ENCODE measurements at places on chromosomes 1 and 21. TPM values are rescaled to one million over a fixed set of nuclear protein-coding genes. Genes with fewer than 3 reads are reported as not detected.
A peak's percentile ranks its signal among the peaks of the same experiment; 100 is the strongest.

GRCh38 chr21:32475162-32475812 is 62.8 kb downstream of the EVA1C start:
- no peak for DNase-seq
- H3K36me3 ChIP-seq: peaks cover 9% of the 10 kb centered on the region
- no peak overlapping the region for H3K27ac ChIP-seq
- H3K4me3 ChIP-seq: no peak overlapping the region
- H3K27me3 ChIP-seq: no peaks in the 10 kb centered on the region

- DNase-seq: no peak
- no peaks in the 10 kb centered on the region for H3K27me3 ChIP-seq
Measured at GRCh38 chr21:43267391-43268085, 98.7 kb downstream of the CRYAA start.

DNA sequence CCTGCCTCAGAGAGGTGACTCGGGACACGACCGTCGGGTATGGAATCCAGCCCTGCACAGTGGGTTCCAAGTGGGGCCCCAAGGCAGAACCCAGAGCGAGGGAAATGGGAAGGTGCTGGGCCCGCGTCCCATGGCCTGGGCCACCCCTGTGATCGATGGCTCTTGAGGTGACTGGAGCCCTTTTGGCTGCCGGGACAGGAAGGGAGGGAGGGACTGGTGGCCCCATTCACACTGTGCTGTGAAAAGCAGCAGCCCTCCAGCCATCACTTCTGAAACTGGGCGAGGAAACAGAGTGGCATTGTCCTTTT is 110.4 kb upstream of the IFFO2 start:
- DNase-seq: no peak
- no peak overlapping the region for H3K27ac ChIP-seq
- H3K4me1 ChIP-seq: peaks cover 22% of the 10 kb centered on the region
- H3K36me3 ChIP-seq: no peaks in the 10 kb centered on the region

DNA sequence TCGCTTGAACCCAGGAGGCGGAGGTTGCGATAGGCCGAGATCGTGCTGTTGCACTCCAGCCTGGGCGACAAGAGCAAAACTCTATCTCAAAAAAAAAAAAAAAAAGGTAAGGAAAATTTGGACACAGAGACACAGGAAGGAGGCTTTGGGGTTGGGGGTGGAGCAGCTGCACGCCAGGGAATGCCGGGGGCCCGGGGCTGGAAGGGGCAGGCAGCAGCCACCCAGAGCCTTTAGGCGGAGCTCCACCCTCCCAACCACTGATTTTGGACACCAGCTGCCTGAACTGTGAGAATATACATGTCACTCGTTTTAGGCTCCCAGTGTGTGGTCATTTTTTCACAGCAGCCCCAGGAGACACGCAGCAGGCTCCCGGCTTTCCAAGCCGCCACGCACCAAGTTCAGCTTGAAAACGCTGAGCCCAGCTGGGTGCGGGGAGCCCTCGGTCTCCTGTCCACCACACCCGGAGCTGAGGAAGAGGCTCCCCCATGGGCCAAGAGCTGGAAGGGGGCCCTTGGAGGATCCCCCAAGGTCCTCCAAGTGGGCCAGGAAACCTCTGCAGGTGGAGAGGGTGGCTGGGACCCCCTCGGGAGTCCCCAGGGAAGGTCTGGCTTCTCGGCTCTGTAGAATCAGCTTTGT is 5.9 kb upstream of the FAAP20 start:
- H3K36me3 ChIP-seq: no peaks in the 10 kb centered on the region
- no peak overlapping the region for H3K27ac ChIP-seq
- no peak overlapping the region for H3K4me3 ChIP-seq
- H3K4me1 ChIP-seq: peaks cover 22% of the 10 kb centered on the region

GRCh38 chr1:87330057-87330884 is 1.6 kb downstream of the LMO4 start:
- H3K27ac ChIP-seq: peak overlapping the region; percentile 69
- DNase-seq: no peak
- H3K27me3 ChIP-seq: peaks cover 10% of the 10 kb centered on the region
- peak overlapping the region; percentile 23 for H3K4me3 ChIP-seq
- H3K36me3 ChIP-seq: no peaks in the 10 kb centered on the region

GRCh38 chr1:92026806-92027205 is 3.0 kb upstream of the EPHX4 start:
- H3K27me3 ChIP-seq: peaks cover 6% of the 10 kb centered on the region
- H3K27ac ChIP-seq: no peak overlapping the region
- no peak overlapping the region for H3K4me3 ChIP-seq
- peaks cover 7% of the 10 kb centered on the region for H3K4me1 ChIP-seq

GRCh38 chr1:218456444-218456843 is 111.3 kb downstream of the TGFB2 start:
- H3K4me3 ChIP-seq: no peak overlapping the region
- no peaks in the 10 kb centered on the region for H3K27me3 ChIP-seq
- no peaks in the 10 kb centered on the region for H3K4me1 ChIP-seq

DNA sequence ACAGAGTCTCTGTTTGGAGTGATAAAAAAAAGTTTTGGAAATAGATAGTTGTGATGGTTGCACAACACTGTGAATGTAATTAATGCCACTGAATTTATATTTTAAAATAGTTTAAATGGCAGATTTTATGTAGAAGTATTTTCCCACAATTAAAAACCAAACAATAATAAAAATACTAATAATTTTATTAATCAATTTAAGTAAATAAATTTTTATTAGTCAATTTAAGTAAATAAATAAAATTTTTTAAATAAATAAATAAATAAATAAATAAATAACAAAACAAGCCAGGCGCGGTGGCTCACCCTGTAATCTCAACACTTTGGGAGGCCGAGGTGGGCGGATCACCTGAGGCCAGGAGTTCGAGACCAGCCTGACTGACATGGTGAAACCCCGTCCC is 4.9 kb upstream of the KDF1 start:
- no peak overlapping the region for H3K27ac ChIP-seq
- no peaks in the 10 kb centered on the region for H3K36me3 ChIP-seq
- DNase-seq: no peak

GRCh38 chr1:34406833-34407539 is 230.3 kb downstream of the C1orf94 start:
- H3K4me1 ChIP-seq: no peaks in the 10 kb centered on the region
- H3K4me3 ChIP-seq: no peak overlapping the region
- H3K36me3 ChIP-seq: no peaks in the 10 kb centered on the region

GRCh38 chr1:151006327-151007052 is at the start of gene MINDY1:
Gene MINDY1, minus strand, starts transcription at chr1:151006902. Its CDS starts 4,285 bp downstream, at chr1:151002617.
- peak within 1 kb of the TSS; percentile 96 for H3K27ac ChIP-seq
- H3K36me3 ChIP-seq: peaks cover under 1% of the 10 kb centered on the region
- H3K27me3 ChIP-seq: no peaks in the 10 kb centered on the region
- peaks cover 39% of the 10 kb centered on the region for H3K4me1 ChIP-seq
- no peak for DNase-seq

DNA sequence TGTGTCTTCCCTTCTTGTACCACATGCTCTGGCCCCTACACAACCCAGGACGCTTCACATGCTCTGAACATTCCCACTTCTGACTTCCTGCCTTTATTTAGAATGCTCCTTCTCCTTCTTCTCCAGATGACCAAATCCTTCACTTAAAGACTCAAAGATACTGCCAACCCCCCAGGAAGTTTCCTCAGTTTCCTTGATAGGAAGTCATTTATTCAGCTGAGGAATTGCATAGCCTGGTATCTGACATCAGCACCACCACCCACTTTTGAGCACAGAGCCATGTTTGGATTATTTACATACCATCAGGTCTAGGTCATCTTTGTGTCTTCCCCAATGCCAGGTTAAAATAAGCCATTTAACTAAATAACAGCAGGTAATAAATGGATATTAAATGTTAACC is 42.4 kb downstream of the GFI1 start:
- no peaks in the 10 kb centered on the region for H3K27me3 ChIP-seq
- no peak overlapping the region for H3K27ac ChIP-seq
- no peak for DNase-seq
- H3K4me3 ChIP-seq: no peak overlapping the region

- H3K4me3 ChIP-seq: no peak overlapping the region
- H3K4me1 ChIP-seq: no peaks in the 10 kb centered on the region
- H3K36me3 ChIP-seq: no peaks in the 10 kb centered on the region
- H3K27me3 ChIP-seq: no peaks in the 10 kb centered on the region
- no peak overlapping the region for H3K27ac ChIP-seq
Measured at GRCh38 chr1:203395751-203396150, 44.8 kb upstream of the FMOD start.

DNA sequence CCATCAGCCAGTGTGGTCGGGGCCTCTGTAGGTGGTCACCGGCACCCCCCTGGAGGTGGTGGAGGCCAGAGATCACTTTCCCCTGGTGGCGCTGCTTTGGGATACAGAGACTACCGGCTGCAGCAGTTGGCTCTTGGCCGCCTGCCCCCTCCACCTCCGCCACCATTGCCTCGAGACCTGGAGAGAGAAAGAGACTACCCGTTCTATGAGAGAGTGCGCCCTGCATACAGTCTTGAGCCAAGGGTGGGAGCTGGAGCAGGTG is 961 bp downstream of the RBM15 start:
- H3K36me3 ChIP-seq: peaks cover 3% of the 10 kb centered on the region
- H3K4me1 ChIP-seq: peaks cover 51% of the 10 kb centered on the region
- H3K27ac ChIP-seq: peak overlapping the region; percentile 96
- peak overlapping the region; percentile 94 for H3K4me3 ChIP-seq

DNA sequence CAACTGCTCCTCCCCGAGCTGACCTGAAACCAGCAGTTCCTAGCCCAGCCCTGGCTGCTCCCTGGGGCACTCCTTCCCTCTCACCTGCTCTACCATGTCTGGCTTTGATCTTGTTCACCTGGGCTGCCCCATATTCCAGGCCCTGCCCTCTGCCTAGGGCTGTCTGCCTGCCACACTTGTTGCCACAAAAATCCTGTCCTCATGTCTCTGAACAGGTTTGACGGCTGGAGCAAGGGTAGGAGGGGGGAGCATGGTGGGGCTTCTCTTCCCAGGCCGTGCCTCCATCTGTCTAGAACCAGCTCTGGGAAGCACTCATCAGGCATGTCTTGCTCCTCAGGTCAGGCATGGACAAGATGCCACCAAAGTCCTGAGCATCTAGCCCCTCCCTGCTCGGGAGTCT is 44.3 kb upstream of the WNT2B start:
- no peaks in the 10 kb centered on the region for H3K4me1 ChIP-seq
- H3K27ac ChIP-seq: no peak overlapping the region
- no peaks in the 10 kb centered on the region for H3K36me3 ChIP-seq
- H3K4me3 ChIP-seq: no peak overlapping the region
- H3K27me3 ChIP-seq: no peaks in the 10 kb centered on the region
- DNase-seq: no peak

- H3K27me3 ChIP-seq: no peaks in the 10 kb centered on the region
- no peak for DNase-seq
- no peak overlapping the region for H3K27ac ChIP-seq
- H3K4me1 ChIP-seq: no peaks in the 10 kb centered on the region
- no peak overlapping the region for H3K4me3 ChIP-seq
- no peaks in the 10 kb centered on the region for H3K36me3 ChIP-seq
Measured at GRCh38 chr1:115170961-115171392, 81.7 kb upstream of the TSPAN2 start.

- H3K27ac ChIP-seq: no peak overlapping the region
- H3K36me3 ChIP-seq: no peaks in the 10 kb centered on the region
- DNase-seq: no peak
- peaks cover 74% of the 10 kb centered on the region for H3K4me1 ChIP-seq
Measured at GRCh38 chr1:66353257-66353656, 180.7 kb upstream of the SGIP1 start.

GRCh38 chr21:43362321-43362791 is 64.6 kb downstream of the SIK1 start:
- H3K27me3 ChIP-seq: no peaks in the 10 kb centered on the region
- peak; percentile 96 for DNase-seq
- H3K4me1 ChIP-seq: peaks cover 26% of the 10 kb centered on the region

DNA sequence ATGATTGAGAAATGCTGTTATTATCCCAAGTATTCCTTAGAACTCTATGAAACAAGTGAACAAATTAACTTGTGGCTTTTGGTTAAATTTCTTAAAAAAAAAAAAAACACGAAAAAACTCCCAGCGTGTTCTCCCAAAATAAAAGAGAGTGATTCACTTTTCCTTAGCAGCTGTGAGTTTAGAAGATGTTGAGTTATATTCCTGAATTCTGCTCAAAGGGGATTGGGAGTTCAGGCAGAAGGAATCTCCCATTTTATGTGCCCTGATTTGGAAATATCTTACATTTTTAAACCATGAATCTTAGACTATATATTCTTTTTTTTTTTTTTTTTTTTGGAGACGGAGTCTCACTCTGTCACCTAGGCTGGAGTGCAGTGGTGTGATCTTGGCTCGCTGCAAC is 34.3 kb downstream of the SMG7 start:
- H3K36me3 ChIP-seq: no peaks in the 10 kb centered on the region
- DNase-seq: no peak
- H3K27me3 ChIP-seq: no peaks in the 10 kb centered on the region
- no peak overlapping the region for H3K27ac ChIP-seq

DNA sequence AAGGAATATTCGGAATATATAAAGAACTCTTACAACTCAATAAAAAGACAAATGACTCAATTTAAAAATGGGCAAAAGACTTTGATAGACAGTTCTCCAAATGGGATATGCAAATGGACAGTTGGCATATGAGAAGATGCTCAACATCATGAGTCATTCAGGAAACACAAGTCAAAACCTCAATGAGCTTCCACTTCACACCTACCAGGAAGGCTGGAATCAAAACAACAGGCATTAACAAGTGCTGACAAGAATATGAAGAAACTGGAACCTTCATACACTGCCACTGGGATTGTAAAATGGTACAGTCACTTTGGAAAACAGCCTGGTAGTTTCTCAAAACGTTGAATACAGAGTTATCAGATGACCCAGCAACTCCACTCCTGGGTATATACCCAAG is 17.2 kb downstream of the PGBD5 start:
- no peak for DNase-seq
- H3K36me3 ChIP-seq: no peaks in the 10 kb centered on the region
- no peaks in the 10 kb centered on the region for H3K4me1 ChIP-seq
- no peak overlapping the region for H3K4me3 ChIP-seq

DNA sequence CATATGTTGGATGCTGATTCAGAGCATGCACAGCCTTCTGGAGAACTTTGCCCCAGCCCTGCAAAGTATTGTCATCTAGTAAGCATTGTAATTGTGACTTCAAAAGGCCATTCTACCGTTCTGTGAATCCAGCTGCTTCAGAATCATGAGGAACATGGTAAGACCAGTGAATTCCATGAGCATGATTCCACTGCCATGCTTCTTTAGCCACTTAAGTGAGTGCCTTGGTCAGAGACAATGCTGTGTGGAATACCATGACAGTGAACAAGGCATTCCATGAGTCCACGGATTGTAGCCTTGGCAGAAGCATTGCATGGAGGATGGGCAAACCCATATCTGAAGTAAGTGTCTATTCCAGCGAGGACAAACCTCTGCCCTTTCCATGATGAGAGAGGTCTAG is 123.7 kb downstream of the S1PR1 start:
- H3K36me3 ChIP-seq: no peaks in the 10 kb centered on the region
- H3K4me1 ChIP-seq: peaks cover 7% of the 10 kb centered on the region
- no peak for DNase-seq
- no peaks in the 10 kb centered on the region for H3K27me3 ChIP-seq

LCE3D gene
- total RNA-seq: not detected

SF3B4 gene
- total RNA-seq: 46.5 TPM

CEP350 gene
- total RNA-seq: 86.6 TPM

IGSF9 gene
- total RNA-seq: not detected

ACKR1 gene
- not detected for total RNA-seq

TPTE gene
- total RNA-seq: not detected

ESPN gene
- 2.9 TPM for total RNA-seq
